Activated CD4-positive, CD25-positive, alpha-beta regulatory T cell treated with anti-CD3 and anti-CD28 coated beads, Interleukin-2, amount 50 U/mL, for 16 hours (primary cell): ENCODE measurements at places on chromosomes 12 and 14.

GRCh38 chr14:24940213-24940783 is 109.6 kb downstream of the STXBP6 start:
- DNase-seq, result no peak

- DNase-seq, result no peak
Observed at GRCh38 chr14:36363704-36364103, 43.3 kb upstream of the MBIP start.

DNA sequence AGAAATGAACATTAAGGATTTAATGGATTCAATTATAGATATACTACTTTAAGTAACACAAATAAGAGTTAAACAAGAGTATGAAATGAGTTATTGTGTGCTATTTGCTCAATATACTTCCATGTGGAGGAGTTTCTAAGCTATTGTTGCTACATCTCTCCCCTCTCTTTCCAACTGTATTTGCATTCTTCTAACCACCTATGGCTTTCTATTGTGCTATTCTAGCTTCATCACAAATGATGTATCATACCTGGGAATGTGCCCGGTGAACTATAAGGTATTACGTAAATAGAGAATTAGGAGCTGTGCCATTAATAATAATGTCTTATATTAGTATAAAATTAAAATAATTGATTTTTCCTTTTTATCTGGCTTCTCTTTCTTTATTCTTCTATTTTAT is 87.1 kb upstream of the PLEKHG7 start:
- DNase-seq, result no peak

DNA sequence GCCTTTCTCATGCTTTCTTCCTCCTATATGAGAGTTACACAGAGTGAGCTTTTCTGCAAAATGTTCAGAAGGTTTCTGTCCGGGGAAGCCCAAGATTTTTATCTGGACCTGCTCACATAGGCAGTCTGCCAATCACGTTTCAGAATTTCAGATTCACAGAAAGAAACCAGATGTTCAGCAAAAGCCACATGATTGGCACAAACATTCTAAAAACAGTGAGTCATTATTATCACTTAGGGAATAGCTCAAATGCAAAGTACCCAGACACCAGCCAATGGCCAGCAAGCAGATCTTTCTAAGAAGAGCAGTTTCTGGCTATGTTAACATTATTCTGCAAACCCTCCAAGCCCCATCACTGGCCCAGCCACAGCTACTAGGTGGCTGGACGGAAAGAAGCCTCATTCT is 1558.5 kb upstream of the TMEM132C start:
- no peak for DNase-seq

DNA sequence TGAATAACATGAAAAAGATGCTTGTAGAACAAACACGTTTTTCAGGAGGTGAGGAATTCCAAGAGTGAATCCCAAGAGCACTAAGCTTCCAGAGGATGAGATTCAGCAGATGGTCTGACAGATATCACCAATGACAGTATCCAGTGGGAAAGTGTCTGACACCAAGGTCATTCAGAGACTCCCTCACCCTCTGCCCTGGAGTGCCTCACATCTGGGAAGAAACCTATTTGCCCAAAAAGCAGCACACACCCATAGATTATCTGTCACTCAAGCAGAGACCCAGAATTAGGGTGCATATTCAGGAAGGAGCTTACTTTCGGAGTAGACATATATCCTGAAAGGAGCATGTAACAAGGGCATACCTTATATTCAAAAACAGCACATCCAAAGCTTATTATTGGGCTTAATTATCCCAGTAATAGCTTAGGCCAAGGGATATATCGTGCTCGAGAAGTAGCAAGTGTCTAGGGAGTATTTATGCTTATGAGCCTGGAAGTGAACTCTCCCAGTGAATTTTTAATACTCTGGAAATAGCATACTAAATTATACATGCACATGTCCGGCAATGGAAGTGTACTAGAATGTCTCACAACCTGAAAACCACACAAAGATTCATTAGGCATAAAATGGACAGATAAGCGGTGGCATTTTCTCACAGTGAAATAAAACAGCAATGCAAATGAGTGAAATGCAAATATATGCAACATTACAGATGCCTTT is 998.1 kb upstream of the TMEM132C start:
- DNase-seq, result no peak

GRCh38 chr12:26434299-26435068 is 239.1 kb downstream of the SSPN start:
- no peak for DNase-seq

- DNase-seq, result no peak
Observed at GRCh38 chr12:124663206-124663605, 95.8 kb upstream of the NCOR2 start.

DNA sequence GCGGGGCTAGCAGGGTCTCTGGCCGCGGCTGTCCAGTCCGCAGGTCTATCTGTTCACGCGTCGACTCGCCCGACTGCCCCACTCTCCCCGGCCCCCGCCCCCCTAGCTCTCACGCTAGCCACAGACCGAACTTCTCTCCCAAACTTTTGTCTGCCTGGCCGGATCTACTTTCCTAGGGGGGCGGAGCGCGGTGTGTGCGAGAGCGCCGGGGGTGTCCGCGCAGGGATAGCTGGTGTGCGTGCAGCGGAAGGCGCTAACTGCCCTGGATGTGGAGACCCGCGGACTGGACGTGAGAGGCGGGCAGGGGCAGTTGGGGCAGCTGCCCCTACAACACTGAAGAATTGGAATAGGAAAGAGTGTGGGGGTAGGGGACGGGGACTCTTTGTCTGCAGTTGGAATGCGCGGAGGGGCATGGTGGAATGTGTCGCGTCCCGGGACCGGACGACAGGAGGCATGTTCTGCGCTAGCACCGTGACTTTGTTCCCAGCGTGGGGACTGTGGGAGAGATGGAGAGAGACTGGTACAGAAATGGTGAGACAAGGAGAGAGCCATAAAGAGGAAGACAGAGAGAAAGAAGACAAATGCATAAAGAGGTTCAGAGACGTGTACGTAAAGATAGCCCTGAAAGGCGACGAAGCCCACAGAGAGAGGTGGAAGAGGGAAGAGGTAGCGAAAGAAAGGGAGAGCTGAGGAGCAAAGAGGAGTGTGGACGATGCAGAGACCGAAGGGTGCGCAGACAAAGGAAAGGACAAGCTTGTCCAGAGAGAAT is at the start of gene AJUBA:
TSS of gene AJUBA (minus strand) at position 75 of the 769 bp plus-strand sequence. CDS start 285 bp downstream, outside the sequence.
- peak; percentile 41 for DNase-seq

DNA sequence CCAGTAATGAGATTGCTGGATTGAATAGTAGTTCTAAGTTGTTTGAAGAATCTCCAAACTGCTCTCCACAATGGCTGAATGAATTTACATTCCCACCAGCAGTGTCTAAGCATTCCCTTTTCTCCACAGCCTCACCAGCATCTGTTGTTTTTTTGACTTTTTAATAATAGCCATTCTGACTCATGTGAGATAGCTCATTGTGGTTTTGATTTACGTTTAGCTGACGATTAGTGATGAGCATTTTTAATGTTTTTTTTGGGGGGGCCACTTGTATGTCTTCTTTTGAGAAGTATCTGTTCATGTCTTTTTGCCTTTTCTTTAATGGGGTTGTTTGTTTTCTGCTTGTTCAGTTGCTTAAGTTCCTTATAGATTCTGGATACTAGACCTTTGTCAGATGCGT is 8.1 kb upstream of the SLC15A5 start:
- no peak for DNase-seq

DNA sequence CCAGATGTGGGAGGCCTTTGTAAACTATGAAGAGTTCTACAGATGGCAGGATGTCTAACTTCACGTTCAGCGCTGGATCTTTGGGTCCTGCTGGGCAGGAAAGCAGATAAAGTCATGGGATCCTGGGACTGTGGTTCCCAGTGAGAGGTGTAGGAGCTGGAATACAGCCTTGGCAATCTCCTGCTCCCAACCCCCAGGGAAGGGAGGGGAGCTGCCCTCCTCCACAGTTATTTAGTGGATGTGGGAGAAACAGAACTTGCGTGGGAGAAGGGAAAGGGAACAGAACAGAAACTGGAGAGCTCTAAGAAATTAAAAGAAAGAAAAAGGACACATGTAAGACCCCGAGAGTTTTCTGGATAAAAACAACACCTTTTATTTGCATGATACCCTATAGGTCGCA is 37.0 kb downstream of the NUAK1 start:
- no peak for DNase-seq

- DNase-seq, result peak; percentile 36
Observed at GRCh38 chr12:19440019-19440858, 947 bp downstream of the AEBP2 start.

GRCh38 chr14:80570930-80571298 is 359.6 kb upstream of the DIO2 start:
- DNase-seq, result no peak

DNA sequence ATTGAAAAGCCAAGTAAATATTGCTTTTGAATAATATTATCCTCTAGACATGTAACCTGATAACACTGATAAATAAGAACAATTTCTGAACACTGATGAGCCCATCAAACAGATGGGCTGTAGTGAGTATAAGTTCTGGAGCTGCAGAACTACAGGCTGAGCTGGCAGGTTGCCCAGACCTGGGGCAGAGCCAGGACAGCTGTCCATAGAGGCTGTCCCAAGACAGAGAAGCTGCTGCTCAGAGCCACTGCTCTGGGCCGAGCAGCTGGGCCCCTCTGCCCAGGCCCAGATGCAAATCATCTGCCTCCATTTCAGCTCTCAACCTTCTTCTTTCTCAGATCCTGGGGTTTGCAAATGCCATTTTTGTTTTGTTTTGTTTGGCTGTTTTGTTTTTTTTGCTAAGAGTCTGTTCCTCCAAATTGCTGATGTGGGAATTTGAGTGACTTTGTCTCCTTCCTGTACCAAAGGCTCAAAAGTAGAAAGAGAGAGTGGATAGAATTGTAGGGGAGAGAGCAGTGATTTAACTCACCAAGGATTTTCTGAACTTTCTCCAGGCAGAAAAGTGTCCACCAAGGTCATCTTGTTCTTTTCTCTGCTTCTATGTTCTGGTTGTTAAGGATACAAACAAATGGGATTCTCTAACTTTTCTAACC is 4.0 kb upstream of the TESPA1 start:
- DNase-seq, result no peak

- no peak for DNase-seq
Observed at GRCh38 chr14:39768589-39768988, 336.4 kb upstream of the FBXO33 start.

DNA sequence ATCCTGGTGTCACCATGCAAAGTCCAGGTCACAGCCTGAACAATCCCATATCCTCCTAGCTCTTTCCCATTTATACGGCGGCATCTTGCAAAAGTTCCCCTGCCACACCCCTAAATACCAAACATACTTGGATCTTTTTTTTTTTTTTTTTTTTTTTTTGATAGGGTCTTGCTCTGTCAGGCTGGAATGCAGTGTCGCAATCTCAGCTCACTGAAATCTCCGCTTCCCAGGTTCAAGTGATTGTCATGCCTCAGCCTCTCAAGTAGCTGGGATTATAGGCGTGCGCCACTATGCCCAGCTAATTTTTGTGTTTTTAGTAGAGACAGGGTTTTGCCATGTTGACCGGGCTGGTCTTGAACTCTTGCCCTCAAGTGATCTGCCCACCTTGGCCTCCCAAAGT is 451.3 kb downstream of the GLT1D1 start:
- DNase-seq, result no peak

GRCh38 chr12:19633641-19634040 is 194.3 kb downstream of the AEBP2 start:
- DNase-seq, result no peak

GRCh38 chr12:32400114-32400672 is 835 bp downstream of the FGD4 start:
- no peak for DNase-seq

DNA sequence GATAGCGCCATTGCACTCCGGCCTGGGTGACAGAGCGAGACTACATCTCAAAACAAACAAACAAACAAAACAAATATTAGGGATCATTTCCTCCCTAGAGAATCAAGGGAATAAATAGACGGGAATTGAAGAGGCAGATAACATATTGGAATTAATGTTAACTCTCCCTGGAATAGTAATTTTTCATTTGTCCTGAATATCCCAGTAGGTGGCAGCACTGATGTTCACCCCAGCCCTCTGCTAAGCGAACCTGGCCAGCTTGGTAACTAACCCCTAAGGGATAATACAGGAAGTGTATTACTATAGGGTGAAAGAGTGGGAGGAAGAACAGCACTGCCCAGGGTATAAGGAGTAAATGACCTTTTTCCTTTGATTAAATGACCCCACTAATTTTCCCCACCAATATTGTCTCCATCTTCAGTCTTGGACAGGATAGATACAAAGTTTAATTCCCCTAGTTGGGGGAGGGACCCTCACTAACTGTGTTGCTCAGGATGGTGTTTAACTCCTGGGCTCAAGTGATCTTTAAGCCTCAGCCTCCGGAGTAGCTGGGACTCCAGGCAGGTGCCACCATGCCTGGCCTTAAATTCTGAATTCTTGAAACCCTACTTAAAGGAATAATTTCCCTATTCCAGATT is 40.5 kb downstream of the SLC2A14 start:
- no peak for DNase-seq

DNA sequence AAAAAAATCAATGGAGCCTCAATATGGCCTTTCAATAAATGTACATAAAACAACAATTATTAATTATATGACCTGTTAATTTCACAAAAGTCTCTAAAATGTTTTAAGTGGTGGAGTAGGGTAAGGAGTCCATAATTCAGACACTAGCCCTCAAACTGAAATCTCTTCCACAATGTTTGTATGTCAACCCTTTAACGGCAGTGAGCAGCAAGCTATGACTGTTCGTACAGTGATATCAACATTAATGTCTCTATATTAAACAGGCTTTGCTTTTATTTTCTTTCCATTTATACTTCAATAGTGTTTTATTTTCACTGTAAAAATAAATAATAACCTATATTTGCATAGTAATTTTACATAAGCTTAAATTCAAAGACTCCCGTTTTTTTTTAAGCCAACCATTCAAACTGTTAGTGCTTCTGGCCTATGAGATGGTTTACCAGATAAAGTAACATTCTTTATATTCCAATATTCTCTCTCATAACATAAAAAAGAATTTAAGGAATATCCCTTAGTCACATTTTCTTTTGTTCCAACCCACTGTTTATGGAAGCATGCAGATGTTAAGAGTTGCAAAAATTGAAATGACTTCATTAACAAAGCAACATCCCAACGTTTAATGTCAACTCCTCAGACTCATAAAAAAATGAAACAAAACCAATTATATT is 2.3 kb downstream of the CDK17 start:
- no peak for DNase-seq

- no peak for DNase-seq
Observed at GRCh38 chr12:25433581-25434325, 119.3 kb downstream of the LMNTD1 start.

DNA sequence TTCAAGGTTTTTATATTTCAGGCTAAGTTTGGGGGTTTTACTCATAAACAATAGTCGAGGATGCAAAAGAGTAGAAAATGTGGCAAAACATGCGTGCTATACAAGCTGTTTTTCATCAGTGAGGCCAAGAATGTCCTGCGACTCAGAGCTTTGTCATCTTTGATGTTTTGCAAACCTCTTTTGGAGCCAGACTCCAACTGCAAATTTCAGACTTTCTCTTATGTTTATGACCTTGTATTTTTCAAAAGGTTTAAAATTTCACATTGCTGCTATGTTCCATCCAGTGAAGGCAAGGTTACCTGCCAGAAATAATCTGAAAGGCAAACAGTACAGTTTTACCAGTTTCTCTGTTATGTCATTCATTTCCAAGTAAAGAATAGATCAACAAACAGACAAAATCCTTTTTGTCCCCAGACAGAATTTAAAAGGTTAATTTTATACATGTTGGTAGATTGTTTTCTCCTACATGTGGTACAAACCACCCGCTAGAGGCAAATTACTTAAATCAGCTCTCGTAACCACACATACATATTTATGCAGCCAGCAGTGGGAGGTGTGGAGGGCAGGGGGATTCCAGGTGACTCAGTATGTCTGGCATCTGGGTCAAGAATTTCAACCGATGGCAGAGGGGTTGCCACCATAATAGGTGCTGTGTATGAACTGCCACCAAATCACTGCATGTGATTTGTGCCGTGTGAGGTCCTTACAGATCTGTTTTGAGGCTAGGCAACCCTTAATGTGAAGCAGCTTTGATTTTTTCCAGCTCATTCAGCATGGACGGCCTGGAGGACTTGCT is 119.8 kb upstream of the CPM start:
- DNase-seq, result peak; percentile 37
